OCI-LY7 (cell line): ENCODE measurements at places on chromosomes 5 and 9.

GRCh38 chr5:31754358-31754704 is 115.4 kb downstream of the PDZD2 start:
- no peak for DNase-seq

DNA sequence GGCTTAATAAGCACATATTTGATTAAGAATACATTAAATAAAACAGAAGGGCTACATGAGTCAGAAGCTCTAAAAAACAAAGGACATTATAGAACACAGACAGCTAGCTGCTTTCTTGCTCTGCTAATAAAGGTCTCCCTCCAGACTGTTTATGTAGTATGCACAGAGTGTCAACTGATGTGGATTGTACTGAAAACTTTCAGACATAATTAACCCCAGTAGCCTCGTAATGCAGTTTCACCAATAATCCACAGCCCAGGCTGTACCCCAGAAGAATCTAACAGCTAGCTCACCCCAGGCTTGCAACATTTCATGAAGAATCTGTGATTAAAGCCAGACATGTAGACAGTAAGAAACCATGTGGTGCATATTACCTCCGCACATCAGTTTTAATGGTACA is 30.8 kb downstream of the FGF10 start:
- no peak for DNase-seq

DNA sequence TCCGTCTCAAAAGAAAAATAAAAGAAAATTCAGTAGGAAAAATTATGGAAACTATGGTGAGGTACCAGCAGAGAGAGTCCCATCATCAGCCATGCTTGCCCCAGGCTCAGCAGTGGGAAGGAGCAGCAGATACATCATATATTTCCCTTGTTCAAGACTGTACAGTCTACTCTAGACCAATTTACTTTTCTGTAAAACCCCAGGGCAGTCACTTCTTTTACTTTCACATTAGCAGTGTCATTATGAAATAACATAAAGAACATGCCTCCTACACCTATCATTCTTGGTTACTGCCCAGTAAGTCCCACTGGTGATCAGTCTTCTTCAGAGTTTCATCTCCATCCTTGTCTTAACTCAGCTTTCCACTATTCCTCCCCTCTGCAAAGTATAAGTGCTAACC is 1145.0 kb downstream of the MAT2B start:
- no peak for DNase-seq

DNA sequence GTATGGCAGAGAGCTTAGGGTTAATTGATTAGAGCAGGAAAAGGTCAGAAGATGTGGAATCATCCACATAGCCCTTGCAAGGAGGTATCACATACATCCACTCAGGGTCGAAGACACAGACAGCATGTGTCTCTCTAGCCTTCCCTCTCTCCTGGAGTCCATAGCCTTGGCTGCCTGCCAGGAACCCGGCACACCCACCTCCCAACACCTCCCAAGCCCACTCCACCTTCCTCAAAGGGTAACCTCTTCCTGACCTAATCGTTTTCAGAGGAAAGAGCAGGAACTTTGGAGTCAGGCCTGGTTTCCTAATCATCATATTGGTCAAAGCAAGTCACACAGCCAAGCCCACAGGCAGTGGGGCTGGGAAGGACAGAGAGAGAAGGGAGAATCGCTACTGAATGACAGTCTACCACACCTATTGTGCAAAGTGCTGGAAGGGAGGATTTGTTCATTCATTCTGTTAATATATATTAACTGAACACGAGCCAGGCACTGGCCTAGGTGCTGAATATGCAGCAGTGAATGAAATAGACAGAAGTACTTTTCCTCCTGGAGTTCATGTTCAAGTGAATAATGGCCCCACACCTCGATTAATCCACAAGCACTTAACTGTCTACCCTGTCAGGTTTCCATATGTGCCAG is 107.8 kb downstream of the KCNIP1 start:
- DNase-seq = no peak

GRCh38 chr9:7862170-7862569 is 62.6 kb upstream of the DMAC1 start:
- DNase-seq = no peak

- no peak for DNase-seq
Measured at GRCh38 chr9:130765137-130766020, 69.7 kb upstream of the ABL1 start.

- DNase-seq = no peak
Measured at GRCh38 chr9:6467006-6467625, 54.1 kb downstream of the UHRF2 start.

GRCh38 chr9:93108291-93109041 is 12.4 kb downstream of the CARD19 start:
- peak; percentile 29 for DNase-seq

GRCh38 chr9:134502809-134503211 is 138.8 kb upstream of the COL5A1 start:
- no peak for DNase-seq

DNA sequence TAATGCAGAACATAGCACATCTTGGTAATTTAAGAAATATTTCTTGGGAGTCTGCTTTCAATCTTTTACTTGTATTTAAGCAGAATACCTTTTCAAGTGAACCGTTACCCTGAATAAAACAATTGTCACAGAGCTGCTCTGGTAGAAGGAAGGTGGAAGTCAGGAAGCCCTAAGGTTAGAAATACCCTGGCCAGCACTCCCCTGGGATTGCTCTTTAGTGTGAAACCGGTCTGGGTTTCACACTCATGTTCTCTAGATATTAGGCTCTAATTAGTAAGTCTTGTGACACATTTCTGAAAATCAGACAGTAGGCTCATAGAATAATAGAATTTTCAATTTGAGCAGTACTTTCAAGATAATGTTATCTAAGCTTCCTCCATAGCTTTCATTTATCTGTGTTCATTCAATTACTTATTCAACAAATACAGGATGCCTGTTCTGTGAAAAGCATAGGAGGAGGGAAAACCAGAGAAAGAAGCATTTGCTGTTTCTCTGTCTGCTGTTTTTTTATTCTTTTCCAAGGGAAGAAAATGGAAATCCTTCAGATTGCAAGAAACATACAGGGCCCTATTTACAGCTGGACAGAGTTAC is 825.5 kb downstream of the TLR4 start:
- no peak for DNase-seq

DNA sequence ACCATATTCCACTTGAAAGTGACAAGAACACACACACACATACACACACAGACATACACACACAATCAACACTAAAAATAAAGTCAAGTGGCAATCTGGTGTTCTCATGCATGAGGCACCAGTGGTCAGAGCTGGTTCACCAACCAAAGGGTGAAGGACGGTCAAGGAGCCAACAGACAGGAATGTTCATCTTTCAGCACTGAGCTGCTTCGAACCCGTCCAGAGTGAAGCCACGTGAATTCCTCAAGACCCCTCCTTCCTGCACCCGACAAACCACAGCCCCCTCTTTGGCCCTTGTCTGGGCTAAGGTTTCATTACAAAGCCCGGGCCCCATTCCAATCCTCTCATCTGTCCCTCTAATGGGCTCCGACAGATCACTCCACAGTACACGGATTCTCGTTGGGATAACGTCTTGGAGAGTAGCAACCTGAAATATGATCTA is 84.5 kb upstream of the SMIM23 start:
- DNase-seq = no peak

GRCh38 chr5:167899490-167900070 is 391.9 kb upstream of the WWC1 start:
- no peak for DNase-seq

DNA sequence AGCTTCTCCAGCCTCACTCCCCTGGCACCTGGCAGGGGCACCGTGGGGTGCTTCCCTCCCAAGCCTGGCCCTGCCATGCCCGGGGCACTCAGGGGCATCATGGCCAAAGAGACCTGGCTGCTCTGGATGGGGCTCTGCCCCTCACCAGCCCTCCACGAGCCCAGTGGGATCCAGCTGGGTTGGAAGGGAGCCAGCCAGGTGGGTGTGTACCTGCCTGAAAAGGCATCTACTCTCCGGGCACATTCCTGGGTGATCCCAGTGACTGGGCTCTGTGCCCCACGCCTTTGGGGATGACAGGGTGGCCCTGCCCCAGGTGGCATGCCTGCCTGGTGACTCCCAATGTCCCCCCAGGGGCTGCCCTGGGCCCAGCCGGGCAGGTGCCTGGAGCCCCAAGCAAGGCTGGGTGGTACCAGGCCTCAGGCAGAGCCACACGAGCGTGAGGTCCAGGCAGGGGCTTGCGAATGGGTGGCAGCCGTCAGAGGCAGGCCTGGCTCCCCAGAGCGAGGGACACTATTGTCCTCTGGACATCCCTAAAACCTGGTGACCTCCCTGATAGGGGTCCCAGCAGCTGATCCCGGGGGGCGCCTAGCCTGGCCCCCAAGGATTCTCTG is 777 bp downstream of the GPSM1 start:
- DNase-seq = no peak

GRCh38 chr9:96031366-96031824 is 155.9 kb downstream of the ERCC6L2 start:
- no peak for DNase-seq

- DNase-seq = no peak
Measured at GRCh38 chr5:122137702-122138101, 8.4 kb downstream of the ZNF474 start.

DNA sequence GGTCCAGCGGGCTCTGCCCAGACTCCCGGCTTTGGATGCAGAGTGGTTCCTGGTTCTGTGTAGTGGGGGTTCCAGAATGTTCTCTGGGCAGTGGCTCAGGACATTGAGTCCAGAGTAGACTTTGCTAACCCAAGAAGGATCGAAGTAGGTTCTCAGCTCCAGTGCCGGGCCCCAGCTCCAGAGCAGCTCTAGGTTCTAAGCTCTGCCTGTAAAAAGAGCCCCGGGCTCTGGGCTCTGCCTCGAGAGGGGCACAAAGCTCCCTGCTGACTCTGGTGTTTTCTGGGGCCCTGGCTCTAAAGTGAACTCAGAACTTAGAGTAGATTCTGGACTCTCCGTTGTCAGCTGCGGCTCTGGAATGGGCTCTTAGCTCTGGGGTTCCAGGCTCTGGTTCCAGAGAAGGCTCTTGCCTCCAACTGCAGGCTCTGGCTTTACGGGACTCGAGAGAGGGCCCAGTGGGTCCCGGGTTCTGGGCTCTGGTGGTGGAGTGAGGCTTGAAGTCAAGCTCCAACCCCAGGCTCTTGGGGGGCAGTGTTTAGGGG is 414 bp downstream of the WDR38 start:
- no peak for DNase-seq

DNA sequence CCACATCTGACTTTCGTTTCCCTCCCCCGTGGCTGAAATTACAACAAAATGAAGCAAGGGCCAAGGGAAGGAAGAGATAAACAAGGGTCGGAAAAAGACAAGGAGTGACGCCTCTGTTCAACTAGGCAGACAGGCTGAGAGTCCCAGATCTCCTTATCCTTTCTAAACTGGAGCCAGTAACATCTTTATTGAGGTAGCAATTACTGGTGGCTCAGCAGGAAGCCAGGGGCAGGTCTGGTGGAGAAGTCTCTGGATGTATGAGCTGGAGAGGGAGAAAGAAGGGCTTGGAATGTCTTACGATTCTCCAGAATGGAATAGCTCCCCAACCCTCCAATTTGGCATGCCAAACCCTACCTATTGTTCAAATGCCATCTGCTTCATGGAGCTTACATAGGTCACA is 190.8 kb upstream of the BRINP1 start:
- DNase-seq = no peak

DNA sequence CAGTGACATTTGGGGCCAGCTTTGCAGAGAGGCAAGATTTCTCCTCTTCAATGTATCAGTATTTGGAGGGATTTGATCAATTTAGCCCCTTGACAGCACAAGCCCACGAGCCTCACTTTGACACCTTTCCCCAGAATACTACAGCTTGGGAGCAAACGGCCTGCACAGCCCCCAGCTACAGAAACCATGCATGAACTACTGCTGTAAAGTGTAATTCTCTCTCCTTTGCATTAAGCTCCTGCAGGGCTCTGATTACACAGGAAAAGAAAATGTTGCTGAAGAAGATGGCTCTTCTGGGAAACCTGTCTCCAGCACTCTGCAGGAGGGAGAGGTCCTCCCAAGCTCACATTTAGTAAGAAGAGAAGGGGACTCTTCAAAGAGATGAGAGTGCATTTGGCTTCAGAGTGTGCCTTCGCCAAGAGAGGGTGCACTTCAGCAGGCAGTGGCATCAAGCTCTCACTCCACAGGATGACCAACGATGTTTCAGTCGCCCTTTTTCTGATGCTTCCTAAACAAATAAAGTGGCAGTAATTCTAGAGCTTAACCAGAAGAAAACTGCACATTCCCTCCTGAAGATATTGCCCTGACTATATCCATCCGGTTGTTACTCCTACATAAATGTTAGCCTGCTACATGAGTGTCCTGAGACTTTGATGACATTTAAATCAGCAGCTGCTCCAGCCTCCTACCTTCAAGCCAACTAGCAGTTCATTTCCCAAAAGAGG is 272.2 kb downstream of the AUH start:
- peak; percentile 61 for DNase-seq

- peak; percentile 57 for DNase-seq
Measured at GRCh38 chr5:157857816-157858526, 974 bp downstream of the CLINT1 start.

DNA sequence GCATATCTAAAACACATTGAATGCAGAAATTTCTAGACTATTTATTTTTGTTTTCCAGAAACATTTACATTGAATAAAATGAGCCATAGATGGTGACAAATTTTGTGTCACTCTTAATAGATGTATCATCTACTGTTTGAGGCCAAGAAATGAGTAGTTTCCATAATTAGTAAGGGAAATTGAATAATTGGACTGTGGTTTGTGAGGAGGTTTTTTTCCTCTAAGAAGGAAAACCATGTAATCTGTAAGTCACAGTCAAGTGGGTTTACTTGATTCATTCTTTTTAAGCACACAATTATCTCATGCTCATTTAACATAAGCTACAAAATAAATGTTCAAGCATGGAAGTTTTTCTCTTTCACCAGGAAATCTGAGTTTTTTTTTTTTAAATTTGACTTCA is 876.4 kb downstream of the NR2F1-AS1 start:
- DNase-seq = no peak

DNA sequence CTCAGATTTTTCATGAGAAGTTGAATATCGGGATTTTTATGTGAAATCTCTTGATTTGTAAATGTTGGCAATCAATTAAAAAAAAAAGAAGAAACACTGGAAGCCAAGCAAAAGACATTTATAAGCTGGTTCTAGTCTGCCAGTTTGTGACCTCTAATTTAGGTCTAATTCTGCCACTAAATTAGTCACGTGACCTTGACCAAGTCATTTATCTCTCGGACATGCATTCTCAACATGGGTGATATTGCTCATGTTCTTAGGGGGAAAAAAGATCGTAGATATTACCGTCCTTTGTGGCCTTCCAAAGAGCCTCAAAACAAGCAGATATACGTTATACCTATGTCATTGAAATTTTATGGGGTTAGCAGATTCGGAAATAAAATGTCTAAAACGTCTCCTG is 52.9 kb upstream of the PTPDC1 start:
- no peak for DNase-seq

- no peak for DNase-seq
Measured at GRCh38 chr5:176692839-176693476, 45.7 kb downstream of the TSPAN17 start.
